CD4-positive, alpha-beta T cell (primary cell): ENCODE measurements at places on chromosomes 2 and 18.

GRCh38 chr2:33146102-33146501 is 199.3 kb downstream of the LTBP1 start:
- DNase-seq = no peak

DNA sequence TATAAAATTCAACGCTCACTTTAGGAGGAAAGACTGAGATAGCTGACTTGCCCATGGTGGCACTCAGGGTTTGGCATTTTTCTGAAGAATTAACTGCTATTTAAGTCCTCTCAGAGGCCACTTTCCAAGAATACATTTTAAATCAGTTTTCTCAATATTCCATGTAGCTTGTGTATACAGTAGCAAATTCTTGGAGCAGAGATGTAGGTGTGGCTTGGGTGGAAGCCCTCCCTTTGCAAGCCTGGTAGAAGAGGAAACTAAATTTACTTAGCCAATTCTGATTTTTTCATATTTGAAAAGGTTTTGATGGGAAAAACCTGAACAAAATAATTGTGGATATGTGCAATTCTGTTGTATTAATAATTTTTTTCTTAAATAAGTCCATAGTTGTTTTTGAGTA is 14.0 kb upstream of the ITGAV start:
- DNase-seq = no peak

DNA sequence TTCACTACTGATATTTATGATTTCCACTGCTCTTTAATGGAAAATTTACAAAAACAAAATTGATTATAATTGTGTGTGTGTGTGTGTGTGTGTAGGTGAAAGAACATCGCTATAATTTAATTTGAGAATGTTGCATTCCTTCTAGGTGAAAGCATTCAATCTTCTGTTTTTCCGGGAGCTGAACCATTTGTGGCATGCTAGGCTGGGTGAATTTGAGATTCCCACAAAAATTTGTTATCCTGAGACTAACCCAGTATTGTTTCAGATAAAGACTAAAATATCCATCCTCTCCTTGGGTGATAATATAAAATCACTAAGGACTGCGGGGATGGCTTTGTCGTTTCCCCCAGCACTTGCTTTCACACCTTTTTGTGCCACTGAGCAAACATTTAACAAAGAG is 911.2 kb upstream of the PIK3C3 start:
- DNase-seq = no peak

- no peak for DNase-seq
Measured at GRCh38 chr2:157245144-157245840, 12.2 kb upstream of the GALNT5 start.
